ENCODE measurements at places on chromosomes 13 and 19.
A peak's percentile ranks its signal among the peaks of the same experiment; 100 is the strongest.

DNA sequence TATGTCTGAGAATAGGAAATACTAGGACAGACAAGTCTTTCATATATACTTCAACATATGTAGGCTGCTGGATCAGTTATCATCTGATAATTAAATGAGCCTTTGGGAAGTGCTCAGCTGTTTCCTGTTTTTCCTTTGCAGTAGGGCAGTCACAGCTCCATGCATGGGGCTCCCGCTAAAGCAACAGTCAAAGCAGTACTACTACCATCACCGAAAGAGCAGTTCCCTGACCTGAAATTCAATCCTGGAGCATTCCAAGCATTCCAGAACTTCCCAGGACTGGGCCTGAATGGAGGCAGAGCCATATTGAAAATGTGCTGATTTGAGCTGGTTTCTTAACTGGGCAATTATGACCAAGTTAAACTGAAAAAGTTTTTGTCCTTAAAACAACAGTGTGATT, 20.5 kb downstream of the MICU2 start:
- DNase-seq: no peak

DNA sequence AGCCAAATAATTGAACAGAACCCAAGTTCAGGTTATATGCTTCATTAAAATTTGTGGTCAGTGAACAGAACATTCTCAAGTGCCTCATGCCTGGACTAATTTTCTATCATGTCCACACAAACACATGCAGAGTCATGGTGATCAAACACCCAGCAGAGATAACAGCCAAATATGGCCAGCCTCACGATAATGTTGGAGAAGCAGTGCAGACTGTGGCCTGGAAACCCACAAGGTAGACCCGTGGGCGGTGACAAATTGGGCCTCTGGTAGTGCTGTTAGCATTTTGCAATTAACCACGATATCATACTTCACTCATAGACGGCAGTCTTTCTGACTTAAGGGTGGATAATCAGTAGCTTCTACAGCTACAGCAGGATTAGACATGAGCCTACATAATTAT, 35.0 kb upstream of the VWA8 start:
- DNase-seq: no peak

DNA sequence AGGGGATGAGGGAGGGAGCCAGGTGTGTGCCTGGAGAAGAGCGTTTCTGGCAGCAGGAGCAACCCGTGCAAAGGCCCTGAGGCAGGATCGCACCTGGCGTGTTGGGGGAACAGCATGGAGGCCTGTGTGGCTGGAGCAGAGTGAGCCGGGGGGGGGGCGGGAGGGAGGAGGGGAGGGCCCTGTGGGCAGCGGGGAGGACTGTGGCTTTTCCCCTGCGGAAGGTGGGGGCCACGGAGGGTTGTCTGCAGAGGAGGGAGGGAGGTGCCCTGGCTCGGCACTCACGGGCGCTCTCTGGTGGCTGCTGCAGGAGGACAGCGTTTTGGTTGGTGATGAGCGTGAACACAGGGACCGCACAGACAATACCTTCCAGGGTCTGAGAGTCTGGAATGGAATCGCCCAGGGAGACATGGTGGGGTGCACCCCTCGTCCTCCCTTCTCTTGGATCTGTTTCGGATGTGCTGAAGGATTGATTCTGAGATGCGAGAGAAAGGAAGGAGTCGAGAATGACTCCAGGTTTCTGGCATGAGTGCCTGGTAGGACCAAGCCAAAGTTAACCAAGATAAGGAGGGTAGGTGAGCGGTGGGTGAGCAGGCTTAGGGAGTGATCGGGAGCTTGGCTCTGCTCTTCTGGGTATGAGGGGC, 6.5 kb downstream of the RAB11B start:
- peak; percentile 83 for DNase-seq

DNA sequence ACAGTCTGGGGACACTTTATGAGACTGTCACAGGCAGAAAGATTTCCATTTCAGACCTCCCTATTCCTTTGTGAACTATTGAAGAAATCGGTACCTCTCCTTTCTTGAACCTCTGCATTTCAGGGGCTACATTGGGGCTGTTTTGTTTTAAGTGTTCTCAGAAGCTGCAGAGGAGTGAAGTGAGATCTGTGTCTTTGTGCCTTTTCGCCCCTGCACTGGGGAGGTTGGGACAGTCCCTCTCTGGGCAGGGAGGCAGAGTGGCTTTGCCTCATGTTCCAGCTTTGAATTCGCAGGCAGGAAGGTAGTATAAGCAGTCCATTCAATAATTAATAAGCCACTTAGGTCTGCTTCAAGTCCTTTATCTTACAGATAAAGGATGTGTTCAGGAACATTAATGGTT, 9.5 kb upstream of the AMER2 start:
- DNase-seq: no peak

DNA sequence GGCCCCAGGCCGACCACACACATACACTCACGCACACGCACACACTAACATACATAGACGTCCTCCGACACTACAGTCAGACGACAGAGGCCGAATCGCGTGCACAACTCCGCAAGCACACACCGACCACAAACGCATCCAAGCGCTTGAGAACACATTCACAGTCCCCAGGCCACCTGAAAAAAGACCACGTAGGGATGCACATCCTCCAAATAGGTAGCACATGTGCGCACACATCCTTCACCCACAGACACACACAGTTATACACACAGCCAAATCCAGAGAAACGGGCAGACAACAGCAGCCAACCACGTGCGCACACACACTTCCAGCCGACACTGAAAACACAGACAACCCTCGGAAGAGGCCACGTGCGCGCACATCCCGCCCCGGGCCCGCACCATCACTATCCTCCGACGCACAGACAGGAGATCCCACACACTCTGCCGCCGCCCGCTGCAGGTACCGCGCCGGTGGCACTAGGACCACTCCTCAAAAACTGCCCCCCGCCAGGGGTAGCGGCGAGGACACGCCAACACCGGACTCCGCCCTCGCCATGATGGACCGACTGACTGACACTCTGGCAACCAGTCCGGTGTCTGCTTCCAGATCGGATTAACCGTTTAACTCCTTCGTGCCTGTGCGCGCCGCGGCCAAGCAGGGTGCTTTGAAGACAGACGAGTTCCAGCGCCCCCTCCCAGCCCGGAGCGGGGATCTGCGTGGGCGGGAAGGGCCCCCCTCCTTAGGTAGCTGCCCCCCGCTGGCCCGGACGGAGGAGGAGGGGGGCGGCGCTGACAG, 493 bp upstream of the PDE4A start:
- no peak for DNase-seq
